Hematopoietic multipotent progenitor cell (in vitro differentiated cells): ENCODE measurements at places on chromosomes 11 and 22.

GRCh38 chr22:24330636-24331035, 60.0 kb downstream of the SPECC1L start:
- no peak for DNase-seq

DNA sequence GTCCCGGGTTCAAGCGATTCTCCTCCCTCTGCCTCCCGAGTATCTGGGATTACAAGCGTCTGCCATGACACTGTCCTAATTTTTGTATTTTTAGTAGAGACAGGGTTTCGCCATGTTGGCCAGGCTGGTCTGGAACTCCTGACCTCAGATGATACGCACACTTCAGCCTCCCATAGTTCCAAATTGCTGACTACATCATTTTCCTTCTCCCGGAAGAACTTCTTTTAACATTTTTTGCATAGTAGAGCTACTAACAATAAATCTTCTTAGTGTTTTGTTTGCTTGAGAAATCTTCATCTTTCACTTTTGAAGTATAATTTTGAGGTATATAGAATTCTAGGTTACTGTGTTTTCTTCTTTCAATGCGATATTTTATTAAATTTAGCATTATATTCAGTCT, 1415.1 kb upstream of the RAG2 start:
- DNase-seq, result no peak

DNA sequence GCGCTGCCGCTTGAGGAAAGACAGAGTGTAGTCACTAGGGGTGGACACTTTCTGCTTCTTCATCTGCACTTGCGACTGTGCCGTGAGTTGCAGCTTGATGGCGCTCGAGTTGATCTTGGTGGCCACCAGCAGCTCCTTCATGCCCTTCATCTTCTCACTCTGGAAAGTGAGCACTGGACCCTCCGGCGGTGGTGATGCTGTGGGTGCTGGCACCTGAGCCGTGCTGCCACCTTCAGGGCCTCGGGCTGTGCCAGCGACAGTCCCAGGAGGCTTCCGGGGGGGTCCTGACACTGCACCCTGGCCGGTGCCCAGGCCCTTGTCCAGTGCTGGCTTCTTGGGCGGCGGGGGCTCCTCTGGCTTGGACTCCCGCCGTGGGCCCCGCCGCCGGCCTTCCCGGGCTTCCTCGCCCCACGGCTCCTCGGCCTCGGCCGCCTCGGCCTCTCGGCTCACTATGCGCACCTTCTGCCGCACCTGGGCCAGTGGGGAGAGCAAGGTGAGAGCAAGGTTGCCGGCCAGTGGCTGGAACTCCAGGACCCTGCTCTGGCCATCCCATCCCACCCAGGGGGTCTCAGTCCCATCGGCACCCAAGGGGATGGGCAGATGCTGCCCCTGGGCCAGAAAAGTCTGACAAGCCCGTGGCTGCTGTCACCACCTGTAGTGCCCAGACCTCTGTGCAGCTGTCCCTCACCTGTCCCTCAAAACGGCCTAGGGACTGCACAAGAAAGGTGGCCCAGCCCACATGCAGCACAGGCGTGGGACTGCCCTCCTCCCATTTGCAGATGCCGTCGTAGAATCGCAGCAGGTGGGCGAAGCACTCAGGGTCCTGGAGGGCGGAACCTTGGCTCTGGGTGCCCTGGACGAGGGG, 1.6 kb upstream of the MAP4K2 start:
- no peak for DNase-seq

DNA sequence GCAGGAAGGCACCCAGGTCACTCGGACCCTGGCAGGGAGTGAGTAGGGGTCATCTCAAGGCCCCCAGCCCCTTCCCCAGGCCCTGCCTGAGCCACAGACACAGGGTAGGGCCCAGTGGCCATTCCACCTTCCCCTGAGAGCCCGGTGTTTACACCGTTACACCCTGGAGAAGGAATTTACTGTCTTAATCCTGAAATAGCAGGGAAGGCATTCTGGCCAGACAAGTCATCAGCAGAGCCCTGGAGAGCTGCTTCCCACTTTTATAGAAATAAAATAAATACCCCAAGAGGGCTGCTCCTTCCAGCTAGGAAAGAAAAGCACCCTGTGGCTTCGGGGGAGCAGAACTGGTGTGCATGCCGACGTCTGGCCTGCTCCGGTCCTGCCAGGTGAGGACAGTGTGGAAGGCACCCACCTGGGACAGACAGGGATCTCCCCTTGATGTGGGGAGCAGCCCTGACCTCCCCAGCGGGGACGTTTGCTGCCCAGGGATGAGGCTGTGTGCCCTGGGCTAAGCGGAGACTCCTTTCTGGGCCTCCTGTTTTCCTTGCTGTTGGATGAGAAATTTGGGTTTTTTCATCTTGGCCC, 180.0 kb downstream of the MN1 start:
- no peak for DNase-seq

GRCh38 chr22:20531154-20531403, 23.7 kb downstream of the MED15 start:
- DNase-seq, result no peak

DNA sequence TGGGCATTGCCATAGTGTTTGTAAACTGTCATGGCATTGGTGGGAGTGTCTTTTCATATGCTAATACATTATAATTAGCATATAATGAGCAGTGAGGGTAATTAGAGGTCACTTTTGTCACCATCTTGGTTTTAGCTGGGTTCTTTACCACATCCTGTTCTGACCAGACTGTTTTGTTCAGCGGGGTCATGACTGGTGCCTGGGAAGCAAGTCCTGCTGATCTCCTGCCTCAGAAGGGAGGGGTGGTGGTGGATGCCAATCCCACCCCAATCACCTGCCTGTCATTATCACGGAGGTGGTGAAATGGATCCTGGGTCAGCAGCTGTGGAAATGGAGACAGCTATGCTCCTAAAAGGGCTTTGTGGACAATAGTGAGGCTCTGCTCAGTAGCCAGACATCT, 31.2 kb downstream of the IL18 start:
- no peak for DNase-seq

DNA sequence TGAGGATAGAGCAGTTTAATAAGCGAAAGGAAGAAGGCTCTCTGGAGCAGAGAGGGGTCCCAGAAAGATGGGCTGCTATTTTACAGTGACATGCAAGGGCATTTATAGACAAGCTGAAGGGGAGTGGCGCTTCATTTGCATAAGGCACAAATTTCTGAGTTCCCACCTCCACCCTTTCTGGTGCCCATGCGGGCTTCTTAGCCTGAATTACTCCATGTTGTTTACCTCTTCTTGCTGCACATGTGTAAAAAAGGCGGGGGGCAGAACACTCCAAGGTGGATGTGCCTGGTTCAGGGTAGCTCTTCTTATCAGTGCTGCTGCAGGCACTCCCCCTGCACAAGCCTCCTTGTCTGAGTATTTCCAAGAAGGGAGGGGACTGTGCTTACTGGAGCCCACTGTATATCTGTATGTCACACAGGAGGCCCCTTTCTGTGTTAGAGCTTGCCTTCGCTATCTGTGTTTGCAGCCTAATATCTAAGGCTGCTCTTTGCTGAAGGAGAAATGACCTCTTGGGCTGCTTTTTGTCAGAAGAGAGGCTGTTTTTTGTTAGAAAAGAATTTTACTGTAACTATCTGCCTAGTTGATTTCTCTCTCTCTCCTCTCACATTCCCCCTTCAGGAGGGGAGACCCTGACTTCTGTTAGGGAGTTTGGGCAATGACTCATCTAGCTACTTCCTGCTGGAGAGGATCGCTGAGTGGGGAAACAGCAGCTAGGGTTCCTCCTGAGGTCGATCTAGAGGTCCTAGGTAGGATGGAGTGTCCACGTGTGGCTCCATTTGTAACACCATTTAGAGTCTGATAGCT, 1057.0 kb upstream of the CNTN5 start:
- no peak for DNase-seq

DNA sequence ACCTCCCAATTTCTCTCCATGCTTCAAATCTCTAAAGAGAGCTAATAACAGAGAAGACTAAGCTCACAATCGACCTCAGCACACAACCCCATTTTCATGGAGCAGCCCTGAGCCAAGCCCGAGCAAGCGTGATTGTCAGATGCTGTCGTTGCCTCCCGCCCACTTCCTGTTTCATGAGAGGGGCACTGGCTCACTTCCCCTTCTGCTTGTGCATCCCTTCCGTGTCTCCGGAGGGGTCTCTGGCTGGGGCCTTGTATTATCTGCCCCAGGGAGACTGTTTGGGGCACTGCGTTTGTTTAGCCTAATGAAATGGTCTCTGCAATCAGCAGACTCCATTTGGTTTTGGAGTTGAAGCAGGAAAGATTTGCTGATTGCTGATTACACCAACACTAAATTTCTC, 181.3 kb upstream of the SEZ6L start:
- peak; percentile 60 for DNase-seq

GRCh38 chr22:43004362-43005035, 10.4 kb downstream of the PACSIN2 start:
- no peak for DNase-seq

GRCh38 chr11:44611687-44612434, 46.4 kb downstream of the CD82 start:
- DNase-seq, result peak; percentile 90

GRCh38 chr22:46084376-46084775, 66.0 kb upstream of the PPARA start:
- DNase-seq, result no peak

- no peak for DNase-seq
Observed at GRCh38 chr22:20793748-20794649, 20.1 kb downstream of the SERPIND1 start.

DNA sequence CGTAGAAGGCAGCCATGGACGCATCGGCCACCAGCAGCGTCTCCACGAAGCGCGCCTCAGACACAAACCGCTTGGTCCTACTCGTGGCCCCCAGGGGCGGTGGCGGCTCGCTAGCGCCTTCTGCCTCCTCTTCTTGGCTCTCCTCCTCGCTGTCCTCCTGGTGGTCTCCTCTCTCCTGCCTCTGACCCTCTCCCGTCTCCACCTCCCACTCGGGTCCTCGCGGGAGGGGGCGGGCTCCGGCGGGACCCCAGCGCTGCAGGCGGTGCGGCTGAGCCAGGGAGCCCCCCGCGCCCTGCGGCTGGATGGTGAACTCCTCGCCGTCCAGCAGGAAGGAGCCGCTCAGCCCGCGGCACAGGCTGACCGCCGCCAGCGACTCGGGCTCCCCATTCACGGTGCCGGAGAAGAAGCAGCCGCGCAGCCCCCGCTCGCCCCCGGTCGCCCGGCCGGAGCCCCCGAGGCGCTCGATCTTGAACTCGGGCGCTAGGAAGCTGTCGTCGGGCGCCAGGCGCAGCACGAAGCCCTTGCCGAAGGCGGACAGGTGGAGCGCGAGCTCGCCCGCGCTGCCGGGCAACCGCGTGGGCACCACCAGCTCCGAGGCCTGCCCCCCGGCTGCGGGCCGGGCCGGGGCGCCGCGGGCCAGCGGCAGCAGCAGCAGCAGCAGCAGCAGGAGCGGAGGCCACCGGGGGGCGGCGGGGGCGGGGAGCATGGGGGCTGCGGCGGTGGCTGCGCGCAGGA, 661 bp downstream of the ADAMTS8 start:
- DNase-seq, result no peak

- DNase-seq, result no peak
Observed at GRCh38 chr11:36347384-36347906, 51.4 kb downstream of the PRR5L start.

GRCh38 chr22:37731804-37732471, 35.1 kb downstream of the TRIOBP start:
- peak; percentile 69 for DNase-seq

DNA sequence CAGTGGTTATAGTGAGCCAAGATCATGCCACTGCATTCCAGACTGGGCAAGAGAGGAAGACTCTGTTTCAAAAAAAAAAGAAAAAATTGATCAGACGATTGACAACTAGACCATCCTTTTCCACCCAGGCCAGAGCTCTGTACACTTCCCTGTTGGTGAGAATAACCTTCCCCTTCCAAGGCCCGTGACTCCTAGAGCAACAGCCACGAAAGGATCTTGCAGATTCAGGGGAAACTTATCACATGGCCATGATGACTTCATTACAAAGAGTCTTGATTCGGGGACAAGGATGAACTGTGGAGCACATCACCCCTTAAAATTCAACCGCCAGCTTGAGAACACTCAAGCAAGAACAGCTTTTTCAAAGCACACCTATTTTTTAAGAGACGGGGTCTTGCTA, 10.3 kb downstream of the CD5 start:
- no peak for DNase-seq

GRCh38 chr11:38680166-38680565, 2082.1 kb upstream of the RAG2 start:
- no peak for DNase-seq

DNA sequence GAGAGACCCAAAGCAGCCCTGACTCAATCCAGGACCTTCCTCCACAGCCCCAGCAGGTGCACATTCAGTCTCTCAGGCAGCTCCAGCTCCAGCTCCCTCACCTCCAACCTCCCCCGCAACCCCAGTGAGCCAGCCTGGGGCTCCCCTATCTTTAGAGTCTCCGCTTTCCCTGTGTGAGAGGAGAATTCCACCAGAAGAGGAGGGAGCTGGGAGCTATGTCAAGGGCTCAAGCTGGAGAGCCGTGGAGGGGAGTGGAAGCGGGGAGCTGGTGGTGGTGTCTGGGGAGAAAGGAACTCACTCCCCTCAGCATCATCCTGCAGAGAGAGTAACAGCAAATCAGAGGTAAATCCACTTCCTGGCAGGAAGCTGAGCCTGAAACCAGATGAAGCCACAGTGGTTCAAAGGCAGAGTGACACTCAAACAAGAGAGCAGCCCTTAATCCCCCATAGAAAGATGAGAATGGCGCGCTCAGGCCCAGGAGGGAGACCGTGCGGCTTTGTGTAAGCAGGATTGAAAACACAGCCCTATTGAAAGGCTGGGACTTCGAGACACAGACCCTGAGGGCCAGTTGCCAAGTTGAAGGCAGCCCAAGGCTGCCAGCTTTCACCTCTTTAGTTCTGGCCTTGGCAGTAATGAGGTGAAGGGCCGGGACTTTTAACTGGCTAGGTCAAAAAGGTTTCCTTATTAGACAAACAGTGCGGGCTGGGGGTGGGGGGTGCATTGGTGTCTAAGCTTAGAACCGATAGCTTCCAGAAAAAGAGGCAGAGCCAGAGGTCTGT, 21.4 kb upstream of the CDON start:
- DNase-seq, result no peak

- no peak for DNase-seq
Observed at GRCh38 chr11:99366546-99366945, 345.8 kb downstream of the CNTN5 start.

DNA sequence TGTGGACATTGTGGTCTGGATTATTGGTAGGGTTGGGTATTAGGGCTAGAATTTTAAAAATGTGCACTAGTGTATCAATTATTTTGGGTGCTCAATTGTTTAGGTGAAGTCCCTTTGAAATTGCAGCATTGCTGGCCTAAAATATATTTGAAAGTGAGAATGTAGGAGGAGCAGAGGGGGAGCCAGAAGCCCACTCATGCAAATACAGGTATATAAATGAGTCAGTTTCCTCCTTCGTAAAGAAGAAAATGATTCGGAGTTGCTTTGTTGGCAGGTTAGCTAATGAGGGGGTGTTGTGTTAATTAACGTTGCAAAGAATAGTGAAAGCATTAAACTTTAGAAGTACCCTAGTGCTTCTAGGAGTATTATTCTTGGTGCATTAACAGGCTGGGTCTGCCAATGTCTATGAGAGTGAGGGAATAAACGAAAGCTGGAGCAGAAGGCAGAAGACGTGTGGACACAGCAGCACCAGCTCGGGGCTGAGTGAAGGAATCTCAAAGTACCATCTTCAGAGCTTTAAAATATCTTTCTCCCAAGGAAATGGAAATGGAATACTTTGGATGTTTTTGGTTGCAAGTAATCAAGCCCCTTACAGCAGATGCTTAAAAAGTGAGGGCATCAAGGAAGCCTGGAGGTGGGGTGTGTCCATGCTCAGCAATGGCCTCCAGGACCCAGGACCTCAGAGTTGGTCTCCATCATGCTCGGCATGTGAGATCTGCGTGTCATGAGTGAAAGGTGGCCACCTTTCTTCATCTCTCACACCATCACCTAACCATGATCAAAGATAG, 522.9 kb downstream of the NTM start:
- DNase-seq, result no peak
